Endothelial cell of umbilical vein (primary cell): ENCODE measurements at places on chromosomes 7 and 10. TPM values are rescaled to one million over a fixed set of nuclear protein-coding genes. Genes with fewer than 3 reads are reported as not detected.

Gene AMPH
- 4.8 and 5.2 TPM in 2 replicates for polyA plus RNA-seq

Gene NCOA4
- polyA plus RNA-seq, result 55.5 and 62.1 TPM in 2 replicates

Gene FGFR2
- polyA plus RNA-seq, result 0.06 TPM in 1 of 2 replicates, not detected in the other

Gene TYW1B
- 0.57 and 0.69 TPM in 2 replicates for polyA plus RNA-seq

Gene PRTFDC1
- polyA plus RNA-seq, result 12.7 and 22.0 TPM in 2 replicates

Gene GRID2IP
- 0.02 TPM in 1 of 2 replicates, not detected in the other for polyA plus RNA-seq

Gene CAV2
- polyA plus RNA-seq, result 258 and 327 TPM in 2 replicates

Gene WEE2
- polyA plus RNA-seq, result not detected in 2 replicates

Gene PRR15
- 5.0 and 6.3 TPM in 2 replicates for polyA plus RNA-seq

DNA sequence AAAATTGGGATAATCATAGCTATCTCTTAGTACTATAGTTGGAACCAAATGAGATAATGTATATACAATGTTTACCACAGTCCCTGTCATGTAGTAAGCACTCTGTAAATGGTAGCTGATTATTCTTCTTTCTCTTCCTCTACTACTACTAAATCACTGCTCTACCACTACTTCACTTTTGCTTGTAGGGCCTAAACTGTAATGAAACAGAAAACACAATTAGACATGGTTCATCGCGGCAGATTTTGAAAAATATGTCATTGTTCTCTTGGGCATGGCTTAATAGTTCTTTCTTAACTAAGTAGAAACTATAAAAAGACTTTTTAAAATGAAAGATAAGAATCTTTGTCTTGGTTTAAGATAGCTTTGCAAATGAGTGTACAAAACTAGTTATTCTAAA, 34.9 kb downstream of the R3HCC1L start:
- DNase-seq, result no peak

- no peak for DNase-seq
Measured at GRCh38 chr7:14191686-14192098, 202.2 kb upstream of the ETV1 start.

DNA sequence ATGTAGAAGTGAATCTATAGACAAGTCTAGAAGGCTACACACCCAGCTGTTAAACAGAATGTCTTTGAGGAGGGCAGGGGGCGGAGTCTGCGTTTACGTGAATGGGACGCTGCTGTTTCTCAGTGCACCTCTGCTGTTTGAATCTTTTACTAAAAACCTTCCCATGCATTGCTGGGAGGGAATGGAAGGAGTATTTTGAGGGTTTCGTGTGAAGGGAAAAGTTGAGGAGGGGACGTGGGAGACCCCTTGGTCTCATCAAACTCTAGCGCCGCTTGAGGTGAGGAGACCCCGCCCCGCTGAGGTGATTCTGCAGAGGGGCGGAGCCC, 492 bp upstream of the VCL start:
- DNase-seq, result no peak

- no peak for DNase-seq
Measured at GRCh38 chr7:99958564-99959227, 17.1 kb downstream of the AZGP1 start.

DNA sequence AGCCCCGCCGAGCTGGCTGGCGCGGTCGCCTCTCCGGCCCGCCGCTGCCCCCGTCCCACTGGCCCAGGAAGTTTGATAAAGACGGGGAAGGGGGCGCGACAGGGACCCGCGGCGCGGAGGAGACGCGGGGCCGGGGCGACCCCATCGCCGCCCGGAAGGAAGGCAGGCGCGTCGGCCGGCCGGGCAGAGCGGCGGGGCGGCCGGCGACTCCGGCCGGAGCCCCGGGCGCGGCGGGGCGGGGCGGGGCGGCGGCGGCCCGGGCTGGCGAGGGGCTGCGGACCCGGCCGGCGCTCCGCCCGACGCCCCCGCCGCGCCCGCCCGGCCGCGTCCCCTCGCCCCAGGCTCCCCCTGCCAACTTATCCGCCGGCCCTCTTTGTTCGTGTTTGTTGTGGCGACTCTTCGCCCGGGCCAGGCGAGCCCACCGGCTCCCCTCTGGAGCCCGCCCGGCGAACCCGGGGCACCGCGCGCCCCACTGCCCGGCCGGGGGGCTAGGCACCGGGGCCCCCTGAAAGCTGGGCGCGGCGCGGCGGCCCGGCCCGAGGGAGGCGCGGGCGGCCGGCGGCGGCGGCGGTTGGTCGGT, 571 bp downstream of the KDM7A start:
- no peak for DNase-seq

DNA sequence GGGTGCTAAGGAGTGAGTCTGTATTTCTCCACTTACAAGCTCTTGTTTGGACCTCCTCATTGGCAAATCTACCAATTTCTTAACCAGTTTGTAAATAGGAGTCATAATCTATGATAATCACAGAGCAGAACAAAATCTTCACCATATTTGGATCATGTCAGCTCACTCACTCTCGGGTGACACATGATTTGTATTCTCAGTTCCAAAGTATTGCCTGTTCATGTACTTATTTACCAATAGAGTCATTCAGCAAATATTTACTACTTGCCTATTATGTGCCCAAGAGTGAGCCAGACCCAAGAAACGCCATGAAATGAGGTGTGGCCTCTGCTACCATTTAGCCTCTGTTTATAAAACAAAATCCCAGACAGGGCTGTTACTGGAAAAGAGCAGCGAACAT, 114.8 kb downstream of the TSPAN12 start:
- DNase-seq, result no peak

DNA sequence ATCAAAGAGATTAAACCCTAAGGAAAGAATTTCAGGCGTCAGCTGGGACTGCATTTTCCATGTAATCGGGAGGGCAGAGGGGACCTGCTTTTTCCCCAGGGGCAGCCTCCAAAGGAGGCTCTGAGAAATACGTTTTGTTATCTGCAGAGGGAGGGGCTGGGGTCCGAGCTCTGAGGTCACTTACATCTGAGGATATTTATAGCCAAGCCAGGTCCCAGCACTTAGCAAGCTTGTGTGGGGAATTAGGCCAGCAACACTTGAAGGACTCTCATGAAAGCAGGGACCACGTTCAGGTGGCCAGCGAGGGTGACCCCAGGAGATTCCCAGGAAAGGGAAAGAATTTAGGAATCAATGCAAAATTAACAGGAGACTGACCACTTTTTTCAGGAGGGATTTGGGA, 20.6 kb upstream of the GDI2 start:
- no peak for DNase-seq

GRCh38 chr10:93074147-93074596, 479 bp downstream of the CYP26A1 start:
- no peak for DNase-seq

DNA sequence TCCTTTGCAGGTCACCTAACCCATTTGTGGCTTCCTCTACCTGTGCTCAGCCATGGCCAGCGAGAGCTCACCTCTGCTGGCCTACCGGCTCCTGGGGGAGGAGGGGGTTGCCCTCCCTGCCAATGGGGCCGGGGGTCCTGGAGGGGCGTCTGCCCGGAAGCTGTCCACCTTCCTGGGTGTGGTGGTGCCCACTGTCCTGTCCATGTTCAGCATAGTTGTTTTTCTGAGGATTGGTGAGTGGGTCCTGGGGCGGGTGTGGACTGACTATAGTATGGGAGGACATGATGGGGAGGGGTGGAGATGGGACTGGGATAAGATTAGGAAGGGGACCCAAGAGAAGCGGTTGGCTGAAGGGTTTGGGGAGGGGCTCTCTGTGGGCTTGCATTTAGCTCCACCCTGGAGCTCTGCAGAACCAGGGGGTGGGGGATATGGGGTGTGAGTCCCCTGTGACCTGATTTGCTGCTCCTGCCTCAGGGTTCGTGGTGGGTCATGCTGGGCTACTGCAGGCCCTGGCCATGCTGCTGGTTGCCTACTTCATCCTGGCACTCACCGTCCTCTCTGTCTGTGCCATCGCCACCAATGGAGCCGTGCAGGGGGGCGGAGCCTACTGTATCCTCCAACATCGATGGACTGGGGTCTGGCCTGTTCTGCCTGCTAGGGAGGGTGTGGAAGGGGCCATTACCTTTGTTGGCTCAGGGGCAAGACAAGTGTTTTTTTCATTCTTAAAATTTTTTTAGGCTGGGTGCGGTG, 1.8 kb downstream of the SLC12A9 start:
- DNase-seq, result no peak

DNA sequence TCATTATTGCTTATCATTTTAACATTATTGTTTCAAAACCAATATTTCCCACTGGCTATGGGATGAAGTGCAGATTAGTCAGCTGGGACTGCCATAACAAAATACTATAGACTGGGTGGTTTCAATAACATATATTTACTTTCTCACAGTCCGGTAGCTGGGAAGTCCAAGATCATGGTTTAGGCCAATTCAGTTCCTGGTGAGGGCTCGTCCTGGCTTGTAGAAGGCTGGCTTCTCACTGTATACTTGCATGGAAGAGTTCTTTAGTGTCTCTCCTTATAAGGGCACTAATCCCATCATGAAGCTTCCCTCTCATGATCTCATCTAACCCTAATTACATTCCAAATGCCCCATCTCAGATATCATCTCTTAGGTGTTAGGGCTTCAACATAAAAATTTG, 101.3 kb downstream of the CHRM2 start:
- DNase-seq, result no peak
